ENCODE measurements at places on chromosomes 5 and 9.
A peak's percentile ranks its signal among the peaks of the same experiment; 100 is the strongest.

- DNase-seq: no peak
These were observed 73.8 kb upstream of the RAI14 start for GRCh38 chr5:34582371-34582770.

DNA sequence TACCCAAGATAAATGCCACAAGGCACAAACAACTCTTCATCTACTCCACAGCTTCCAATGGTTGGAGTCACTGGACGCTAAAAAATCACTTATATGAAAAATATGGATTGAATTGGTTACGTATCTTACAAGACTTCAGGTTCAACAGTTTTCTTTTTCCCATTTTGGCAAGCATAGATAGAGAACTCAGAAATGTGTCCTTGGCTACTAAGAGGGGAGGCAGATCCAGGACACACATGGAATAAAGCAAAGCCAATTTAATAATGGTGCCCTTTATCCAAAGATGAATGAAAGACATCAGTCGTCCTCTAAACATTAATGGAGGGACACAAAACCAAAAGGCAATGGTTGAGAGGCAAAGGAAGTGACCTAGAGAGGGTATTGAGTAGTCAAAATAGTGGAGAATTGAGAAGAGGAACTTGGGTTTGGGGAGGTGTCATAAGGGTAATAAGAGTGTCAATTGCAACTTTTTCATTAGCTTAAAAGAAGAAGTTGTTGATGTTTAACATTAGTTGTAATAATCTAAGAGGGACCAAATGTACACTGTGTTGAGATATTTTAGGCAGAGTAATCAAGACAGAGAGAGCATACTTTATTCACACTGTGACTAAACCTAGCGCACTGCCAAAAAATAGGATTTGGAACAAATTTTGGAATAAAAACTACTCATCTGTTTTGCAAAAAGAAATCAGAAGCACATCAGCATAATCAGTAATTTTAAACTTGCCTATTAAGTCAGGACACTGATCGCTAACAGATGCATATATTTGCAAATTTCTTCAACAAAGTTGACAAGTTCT lies 308.2 kb downstream of the ARL15 start:
- DNase-seq: no peak

GRCh38 chr5:72036951-72037350 lies 70.3 kb upstream of the MAP1B start:
- no peak for DNase-seq

DNA sequence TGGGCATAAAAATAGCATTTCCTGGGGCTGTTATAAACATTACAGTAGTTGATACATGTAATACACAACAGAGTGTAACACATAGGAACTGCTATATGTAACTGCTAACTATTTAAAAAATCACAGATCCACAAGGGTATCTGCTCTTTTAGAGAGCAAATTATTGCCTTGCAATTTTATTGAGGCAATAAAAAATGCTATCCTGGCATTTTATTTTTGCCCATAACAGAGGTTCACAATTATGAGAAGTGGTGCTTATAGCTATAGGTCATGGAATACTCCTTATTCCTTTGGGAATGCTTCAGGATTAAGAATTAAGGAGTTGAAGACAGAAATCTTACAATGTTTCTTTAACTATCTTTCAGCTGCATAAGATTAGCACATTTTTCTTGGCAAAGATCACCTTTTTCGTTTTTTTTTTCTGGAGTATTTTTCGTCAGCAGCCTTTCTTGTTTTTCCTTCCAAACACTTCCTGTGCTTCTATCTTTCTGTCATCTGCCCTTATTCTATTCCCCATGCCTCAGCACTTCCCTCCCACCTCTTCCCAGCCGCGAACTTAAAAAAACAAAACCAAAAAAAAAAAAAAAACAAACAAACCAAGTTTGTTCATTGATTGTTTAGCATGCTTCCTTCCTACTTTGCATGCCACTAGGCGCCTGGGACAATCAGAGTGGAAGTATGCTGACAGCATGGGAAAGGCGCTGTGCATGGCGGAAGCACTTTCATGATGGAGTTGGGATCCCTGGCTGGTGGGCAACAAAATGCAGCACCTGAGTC lies 264.2 kb downstream of the MAST4 start:
- DNase-seq: peak; percentile 12

GRCh38 chr9:30771163-30771708 lies 1613.2 kb upstream of the ACO1 start:
- DNase-seq: no peak

GRCh38 chr5:31211098-31211497 lies 17.6 kb downstream of the CDH6 start:
- no peak for DNase-seq

- DNase-seq: no peak
These were observed 1370.3 kb upstream of the CDH9 start for GRCh38 chr5:28408651-28409050.

DNA sequence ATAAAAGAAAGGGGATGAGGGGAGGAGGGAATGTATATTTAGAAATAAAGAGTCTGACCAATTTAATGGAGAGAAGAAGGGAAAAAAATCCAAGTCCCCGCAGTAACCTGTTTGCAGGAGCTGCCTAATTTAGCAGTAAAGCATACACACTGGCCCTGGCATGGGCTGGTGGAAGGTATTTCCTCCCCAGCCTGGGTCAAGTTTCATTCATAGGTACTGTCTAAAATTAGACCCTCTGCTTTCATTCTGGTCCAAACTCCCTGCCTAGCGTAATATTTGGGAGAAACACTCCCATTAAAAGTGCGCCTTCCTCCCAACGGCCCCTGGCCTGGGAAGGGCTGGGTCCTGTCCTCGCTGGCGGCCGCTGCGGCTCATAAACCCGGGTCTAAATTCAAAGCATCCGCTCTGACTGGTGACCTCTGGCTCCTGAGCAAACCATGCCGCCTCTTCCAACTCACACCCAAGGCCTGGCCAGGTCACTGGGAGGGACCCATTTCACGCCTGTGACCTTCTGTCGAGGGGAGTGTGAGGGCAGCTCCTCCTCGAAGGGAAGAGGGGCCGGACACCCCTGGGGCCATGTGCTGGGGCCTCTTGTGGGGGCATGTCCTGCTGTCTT lies 123.2 kb downstream of the FGF18 start:
- DNase-seq: no peak

Measured in H4 (cell line).